ENCODE measurements at places on chromosomes 11 and 22.
A peak's percentile ranks its signal among the peaks of the same experiment; 100 is the strongest.

- DNase-seq = no peak
These were observed 160.1 kb downstream of the OR4C45 start for GRCh38 chr11:50192743-50193142.

DNA sequence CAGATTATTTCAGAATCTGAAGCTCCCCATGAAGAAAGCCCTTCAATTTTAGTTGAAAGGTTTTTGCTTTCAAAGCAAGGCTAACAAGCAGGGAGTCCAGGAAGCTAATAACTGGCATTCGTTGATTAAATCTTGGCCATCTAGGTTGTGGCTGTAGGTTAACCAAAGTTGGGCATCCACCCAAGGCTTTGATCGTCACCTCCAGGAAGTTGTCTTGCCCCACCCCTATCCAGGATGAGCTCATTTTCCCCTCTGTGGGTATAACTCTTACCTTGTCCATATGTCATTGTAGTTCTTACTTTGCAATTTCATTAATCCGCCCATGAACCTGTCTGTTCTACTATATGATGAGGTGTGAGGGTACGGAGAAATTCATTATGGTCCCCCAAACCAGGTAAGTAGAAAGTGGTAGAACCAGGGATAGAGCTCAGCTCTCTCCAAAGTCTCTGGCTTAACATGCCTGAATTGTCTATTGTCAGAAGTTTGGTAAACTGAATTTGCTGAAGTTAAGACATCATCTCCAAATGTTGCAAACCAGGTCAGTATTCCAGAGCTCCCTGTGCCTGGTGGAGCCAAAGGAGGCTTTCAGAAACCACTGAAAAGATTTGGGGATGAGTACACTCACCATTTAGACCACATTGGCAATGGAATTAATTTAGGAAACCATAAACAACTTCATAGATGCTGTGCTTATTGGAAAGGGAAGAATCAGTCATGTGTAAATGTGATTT, 97.1 kb downstream of the CD44 start:
- DNase-seq = no peak

DNA sequence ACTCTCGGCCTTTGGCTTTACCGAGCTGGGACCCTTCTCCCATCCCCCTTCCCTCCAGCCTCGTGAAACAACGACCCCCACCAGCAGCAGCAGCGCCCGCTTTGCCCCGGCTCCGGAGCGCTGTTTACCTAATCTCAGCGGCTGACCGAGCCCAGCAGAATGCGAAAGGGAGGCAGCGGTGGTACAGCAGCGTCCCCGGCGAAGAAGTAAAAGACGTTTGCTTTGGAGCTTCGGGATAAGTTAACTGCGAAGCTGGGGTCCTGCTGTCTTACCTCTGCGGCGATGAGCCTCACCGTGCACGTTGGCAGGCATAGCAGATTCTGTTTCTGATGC, 2.0 kb upstream of the LARGE1 start:
- DNase-seq = peak; percentile 36

DNA sequence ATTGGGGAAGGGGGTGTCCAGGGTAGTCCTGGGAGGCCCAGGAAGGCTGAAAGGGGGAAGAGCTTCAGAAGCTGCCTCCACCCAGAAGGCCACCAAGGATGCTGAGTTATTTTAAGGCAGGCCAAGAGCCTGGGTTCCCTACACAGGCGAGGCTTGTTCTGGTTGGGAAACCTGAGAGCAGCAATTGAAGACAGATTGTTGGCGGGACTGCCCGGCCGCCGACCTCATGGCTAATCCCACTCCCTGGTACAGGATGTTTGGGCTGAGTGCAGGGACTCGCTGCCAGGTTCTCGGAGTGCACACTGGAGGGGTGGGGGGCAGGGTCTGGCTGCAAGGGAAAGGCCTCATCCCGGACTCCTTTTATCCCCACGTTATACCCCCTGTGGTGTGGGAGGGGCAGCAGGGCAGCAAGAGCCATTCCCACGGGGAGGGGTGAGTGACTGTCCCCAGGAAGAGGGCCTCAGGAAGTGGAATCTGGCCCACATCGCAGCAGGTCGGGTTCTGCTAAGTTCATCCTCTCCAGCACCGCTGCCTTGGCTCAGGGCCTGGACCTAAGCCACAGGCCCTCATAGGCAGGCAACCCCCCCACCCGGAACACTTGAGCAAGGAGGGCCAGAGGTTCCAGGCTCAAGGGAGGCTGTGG, 43.6 kb upstream of the PRR5 start:
- DNase-seq = no peak

- DNase-seq = peak; percentile 71
These were observed 41.8 kb upstream of the AMPD3 start for GRCh38 chr11:10413268-10413667.

DNA sequence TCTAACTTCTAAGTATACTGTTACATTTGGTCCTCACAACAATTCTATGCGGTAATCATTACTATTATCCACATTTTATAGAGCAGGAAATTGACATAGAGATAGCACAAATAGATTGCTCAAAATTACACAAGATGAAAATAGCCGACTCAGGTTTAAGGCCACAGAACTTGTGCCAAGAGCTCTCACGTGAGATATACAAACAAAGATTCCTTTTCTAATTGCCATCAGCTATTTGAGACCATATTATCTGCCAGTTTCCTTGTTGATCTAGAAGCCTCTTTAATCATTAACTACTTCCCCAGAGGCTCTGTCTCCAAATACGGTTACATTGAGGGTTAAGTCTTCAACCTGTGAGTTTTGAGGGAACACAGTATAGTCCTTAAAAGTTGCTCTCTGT, 61.0 kb upstream of the GLYATL1B start:
- no peak for DNase-seq

- DNase-seq = no peak
These were observed 83.9 kb downstream of the ZC3H12C start for GRCh38 chr11:110177086-110177456.

DNA sequence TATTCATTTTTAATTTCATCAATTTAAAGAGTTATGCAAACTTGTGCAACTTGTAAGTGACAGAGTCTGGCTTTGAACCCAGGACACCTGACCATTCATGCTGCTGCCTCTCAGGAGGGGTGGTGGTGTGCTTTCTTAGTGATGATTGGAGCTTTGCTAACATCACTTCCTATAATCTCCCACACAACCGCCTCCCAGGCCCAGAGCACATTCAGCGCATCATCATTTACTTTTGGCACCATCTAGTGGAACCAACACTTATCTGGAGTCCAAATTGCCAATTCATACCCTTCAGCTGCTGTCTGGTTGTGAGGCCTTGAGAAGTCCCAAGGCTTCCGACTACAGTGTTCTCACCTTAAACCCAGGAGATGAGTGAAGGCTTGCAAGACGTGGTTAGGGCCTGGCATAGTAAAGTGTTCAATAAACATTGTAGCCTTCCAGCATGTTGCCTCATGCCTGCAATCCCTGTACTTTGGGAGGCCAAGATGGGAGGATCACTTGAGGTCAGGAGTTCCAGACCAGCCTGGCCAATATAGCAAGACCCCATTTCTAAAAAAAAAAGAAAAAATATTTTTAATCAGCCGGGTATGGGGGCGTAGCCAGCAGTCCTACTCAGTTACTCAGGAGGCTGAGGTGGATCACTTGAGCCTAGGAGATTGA, 1.1 kb upstream of the TTLL1 start:
- DNase-seq = peak; percentile 8

- DNase-seq = no peak
These were observed 393.7 kb downstream of the TMEM135 start for GRCh38 chr11:87431392-87431791.

DNA sequence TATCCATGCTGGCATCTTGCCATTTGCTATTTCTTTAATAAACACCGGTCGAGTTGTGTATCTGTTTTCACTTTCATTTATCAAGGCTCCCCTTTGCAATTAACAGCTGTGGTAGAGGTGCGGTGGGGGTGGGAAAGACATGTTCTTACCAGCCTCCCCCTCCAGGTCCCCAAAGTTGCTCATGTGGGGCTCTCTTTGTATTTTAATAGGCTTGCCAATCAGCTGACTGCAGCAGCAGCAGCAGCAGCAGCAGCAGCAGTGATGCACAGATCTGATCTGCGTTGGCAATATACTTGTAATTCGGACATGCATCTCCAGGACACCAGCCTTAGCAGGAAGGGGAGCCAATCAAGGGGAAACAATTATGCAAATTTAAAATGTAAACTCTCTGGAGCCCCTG, 40.3 kb upstream of the E2F8 start:
- no peak for DNase-seq

GRCh38 chr22:42930810-42931420, 73.8 kb upstream of the ARFGAP3 start:
- DNase-seq = no peak

DNA sequence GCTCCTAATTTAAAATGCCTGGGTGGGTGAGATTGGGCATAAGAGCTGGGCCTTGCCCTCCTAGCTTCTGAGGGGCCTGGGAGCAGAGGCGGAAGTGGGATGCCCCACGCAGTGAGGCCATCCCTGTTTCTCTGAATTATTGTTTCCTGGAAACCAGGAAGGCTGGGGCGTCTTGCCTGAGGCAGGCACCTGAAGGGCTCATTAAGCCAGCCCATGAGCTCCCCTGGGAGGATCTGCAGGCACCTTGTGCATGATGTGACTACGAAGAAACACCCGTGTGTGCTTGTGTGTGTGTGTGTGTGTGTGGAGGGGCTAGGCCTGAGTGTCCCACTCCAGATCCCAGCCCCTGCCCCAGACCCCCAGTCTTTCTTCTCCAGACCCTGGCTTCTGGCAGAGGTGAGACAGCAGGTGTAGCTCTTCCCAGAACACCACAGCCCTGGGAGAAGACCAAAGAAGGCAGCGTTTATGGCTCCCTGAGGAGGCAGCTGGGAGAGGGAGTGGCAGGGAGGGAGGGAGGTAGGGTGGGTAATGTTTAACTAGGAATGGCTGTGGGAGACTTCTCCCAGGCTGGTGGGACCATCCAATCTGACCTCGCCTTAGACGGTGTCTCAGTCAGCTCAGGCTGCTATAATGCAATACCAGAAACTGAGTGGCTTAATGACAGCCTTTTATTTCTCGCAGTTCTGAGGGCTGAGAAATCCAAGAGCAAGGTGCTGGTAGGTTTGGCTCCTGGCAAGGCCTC, 2.1 kb upstream of the BATF2 start:
- no peak for DNase-seq

DNA sequence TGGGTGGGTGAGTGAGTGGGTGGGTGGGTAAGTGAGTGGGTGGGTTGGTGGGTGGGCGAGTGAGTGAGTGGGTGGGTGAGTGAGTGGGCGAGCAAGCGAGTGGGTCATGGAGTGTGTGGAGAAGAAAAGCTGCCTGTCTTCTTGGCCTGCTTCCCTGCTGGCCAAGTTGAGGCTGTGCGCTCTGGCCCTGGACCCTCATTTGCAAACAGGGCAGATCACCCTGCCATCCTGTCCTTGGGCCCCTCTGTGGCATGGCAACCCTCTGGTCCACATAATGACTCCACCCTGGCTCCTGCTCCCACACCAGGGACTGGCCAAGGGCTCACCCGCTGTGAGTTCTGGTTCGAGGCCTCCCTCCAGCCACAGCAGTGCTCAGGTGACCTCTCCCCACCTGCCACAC, 35.1 kb downstream of the CAPN1 start:
- DNase-seq = no peak

DNA sequence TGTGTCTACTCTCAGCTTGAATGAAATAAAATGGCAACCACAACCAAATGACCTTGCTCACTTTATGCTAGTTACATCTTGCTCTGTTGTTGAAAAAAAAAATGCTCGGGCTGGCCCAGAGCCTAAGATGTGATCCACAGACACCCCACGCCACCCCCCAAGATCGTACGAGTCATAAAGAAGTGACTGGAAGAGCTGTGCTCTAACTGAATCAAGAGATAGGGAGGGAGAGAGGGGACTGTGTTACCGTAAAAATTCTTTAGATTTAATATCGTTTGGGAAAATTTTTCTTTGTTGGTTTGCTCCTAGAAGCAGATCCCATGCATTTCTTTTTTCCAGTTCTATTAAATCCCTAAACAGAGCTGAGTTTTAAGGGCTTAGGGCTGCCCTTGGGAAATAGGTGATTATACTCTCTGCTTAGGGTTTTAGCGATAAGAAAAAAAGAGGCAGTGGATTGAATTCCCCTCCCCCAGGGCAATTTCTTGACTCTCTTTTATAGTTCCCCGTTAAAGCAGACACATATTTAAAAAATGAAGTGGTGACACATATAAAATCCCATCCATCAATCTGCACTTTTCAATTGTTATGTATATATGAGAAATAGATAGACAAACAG, 14.5 kb downstream of the MAML2 start:
- no peak for DNase-seq

DNA sequence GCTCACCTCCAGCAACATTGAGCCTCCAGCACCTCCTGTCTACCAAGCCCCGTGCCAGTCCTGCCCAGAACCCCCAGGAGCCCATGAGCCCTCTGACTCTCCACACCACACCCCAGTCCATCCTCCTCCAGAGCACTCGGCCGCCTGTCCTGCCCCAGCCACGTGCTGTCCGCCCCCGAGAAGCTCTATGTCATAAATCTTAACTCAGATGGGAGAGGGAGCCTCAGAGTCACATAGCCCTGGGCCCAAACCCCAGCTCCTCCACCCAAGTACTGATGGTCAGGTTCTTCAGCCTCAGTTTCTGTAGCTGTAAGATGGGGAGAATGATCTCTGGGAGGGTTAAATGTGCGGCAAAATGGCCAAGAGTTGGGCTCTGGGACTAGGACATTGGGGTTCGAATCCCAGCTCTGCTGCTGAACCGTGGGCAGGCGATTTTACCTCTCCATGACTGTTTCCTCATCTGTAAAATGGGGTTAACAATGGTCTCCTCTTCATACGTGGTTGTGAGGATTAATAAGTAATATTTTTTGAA, 27.8 kb downstream of the CYTH4 start:
- no peak for DNase-seq

DNA sequence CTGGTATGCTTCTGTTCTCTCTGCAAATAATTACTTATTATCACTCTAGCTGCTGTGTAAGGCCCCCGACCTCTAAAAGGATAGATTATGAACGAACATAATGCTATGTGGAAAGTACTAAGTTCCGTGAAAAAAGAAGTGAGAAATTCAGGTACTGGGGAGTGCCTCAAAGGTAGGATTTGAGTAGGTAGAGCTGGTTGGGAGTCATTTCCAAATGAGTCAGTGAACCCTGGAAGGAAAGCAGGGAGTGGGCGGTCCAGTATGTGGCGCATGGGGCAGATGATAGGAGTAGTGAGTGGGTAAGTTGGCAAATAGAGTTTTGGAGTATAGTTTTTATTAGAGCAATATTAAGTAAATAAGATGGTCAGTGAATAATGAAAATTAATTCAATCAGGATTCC, 2.4 kb downstream of the ZC3H12C start:
- DNase-seq = no peak

GRCh38 chr22:23777776-23778576, 5.3 kb downstream of the MMP11 start:
- no peak for DNase-seq

DNA sequence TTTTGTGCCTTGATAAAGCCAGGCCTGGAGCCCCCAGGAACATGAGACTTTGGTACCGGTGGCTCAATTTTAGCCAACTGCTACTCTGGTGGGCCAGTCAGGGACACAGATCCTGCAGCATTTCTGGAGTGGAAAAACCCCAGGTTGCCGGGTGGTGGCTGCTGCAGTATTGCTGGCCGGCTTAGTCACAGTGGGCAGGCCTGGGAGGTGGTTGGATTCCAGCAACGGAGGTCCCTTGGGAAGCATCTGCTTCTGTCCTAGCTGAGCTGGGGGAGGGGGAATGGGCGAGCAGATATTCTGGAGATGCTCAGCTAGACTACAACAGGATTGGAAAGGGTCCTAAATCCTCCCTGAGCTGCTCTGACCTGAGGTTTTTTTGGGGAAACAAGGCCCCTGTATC, 31.6 kb upstream of the ACCSL start:
- DNase-seq = no peak

- DNase-seq = no peak
These were observed 25.0 kb downstream of the METTL15 start for GRCh38 chr11:28133146-28133545.

GRCh38 chr22:39913321-39913720, 12.4 kb downstream of the GRAP2 start:
- DNase-seq = no peak

Measured in hippocampal formation (tissue), 2 donors.